ENCODE measurements at places on chromosomes 5 and 9.

DNA sequence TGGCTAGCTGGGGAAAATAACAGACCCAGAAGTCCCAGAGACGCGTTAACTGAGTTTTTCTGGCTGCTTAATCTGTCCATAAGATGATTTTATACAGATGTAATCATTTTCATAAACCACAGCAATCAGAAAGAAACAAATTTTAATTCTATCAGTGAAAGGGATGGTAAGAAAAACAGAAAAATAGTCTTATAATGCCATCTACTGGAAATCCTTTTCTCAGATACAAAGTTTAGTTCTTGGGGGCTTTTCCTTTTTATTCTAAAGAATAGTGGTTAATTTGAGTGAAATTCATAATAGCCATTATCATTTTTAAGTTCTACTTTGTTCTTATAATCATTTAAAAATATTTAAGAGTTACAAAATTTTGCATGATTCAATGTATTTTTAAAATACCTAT, 44.4 kb downstream of the DROSHA start:
- no peak for DNase-seq

GRCh38 chr5:535846-536698, 11.8 kb upstream of the SLC9A3 start:
- DNase-seq, result no peak

DNA sequence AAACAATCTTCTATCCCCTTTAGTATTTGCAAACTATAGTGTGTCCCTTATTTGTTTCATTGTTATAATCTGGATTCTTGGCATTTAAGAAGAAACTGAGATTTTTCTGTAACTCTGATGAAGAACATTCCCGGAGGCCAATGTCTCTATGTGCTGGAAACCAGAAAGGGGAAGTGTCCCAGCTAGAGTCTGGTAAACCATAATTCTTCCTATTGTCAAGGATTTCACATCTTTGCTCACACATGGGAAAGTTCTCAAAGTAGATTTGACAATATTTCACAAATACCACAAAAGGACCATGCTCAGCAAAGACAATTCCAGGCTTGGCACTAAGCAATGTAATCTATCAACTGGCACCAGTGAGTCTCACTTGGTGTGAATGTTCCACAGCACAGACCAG, 146.8 kb downstream of the MUSK start:
- no peak for DNase-seq

GRCh38 chr5:124692324-124692723, 54.1 kb downstream of the ZNF608 start:
- DNase-seq, result no peak

DNA sequence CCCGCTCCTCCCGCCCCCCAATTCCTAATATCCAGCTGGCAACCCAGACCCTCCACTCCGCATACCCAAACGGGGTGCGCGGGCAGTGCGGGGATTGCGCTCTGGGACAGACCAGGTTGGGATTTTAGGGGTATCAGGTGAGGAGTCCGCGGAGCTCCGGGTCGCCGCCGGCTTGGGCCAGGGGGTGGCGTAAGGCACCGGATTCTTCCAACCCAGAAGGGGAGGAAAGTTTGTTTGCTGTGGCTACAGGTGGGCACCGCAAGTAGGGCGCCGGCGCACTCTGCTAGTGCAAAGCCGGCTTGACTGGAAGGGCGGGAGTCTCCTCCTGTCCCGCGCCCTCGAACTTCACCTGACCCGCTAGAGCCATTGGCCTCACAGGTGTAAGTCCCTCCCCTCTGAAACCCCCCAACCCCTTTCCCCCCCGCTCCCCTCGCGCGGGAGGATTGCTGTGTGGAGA, 709 bp downstream of the IQGAP2 start:
- DNase-seq, result peak; percentile 52

DNA sequence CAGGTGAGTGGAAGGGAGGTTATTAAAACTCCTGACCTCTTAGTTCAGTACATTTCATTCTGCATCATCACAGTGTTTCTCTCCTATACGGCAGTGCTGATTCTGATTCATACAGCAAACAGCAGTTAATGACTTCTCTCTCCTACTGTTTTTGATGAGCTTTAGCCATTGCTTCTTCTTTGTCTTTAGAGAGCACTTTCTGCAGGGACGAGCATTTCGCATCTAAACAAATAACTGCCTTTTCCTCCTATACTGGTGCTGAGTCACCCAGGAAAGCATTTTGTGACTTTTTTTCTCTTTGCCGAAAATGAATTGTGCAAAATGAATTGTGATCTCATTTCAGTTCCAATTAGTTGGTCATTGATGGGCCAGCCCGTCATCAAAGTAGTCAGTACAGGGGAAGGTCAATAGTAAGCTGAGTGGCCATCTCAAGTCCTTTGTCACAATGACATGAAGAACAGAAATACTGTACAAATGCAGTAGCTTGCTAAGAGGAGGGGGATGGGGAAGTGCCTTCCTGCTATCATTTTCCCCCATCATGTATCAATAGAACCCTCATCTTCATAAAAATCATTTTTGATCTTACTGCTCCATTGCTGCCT, 98.5 kb downstream of the INSYN2B start:
- DNase-seq, result no peak
